RWPE1 (cell line): ENCODE measurements at places on chromosomes 1 and 21.

GRCh38 chr1:24201941-24202440, 14.9 kb upstream of the IFNLR1 start:
- peak; percentile 74 for DNase-seq

DNA sequence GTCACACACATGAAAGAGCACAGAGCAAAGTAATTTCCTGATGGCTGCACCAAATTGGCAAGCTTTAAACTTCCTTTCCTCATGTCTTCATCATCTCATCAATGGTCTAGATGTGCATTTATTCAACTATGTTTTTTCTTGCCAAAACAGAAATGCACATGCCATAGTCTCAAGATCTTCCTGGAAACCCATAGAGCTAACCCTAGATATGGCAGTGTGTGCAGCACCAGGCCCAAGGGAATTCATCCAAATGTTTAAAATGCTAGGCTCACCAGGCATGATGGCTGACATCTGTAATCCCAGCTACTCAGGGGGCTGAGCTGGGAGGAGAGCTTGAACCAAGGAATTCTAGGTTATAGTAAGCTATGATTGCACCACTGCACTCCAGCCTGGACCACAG, 31.2 kb upstream of the PALMD start:
- DNase-seq, result no peak

DNA sequence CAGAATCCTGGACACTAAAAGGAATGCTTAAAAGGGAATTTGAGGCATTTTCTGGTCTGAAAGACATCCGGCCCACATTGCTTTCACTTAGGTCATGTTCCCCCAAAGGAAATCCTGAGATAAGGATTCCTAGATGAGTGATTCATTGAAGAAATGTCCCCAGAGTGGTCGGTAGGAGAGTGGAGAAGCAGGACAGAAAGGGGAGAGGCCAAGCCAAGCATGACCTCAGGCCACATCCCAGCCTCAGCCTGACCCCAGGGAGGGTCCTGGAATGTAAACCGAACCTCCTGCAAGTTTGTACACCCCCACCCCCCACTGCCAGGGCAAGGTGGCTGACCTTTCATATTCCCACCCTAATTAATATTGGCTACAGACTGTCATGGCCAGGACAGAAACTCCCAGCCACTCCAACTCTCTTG, 16.6 kb downstream of the HIVEP3 start:
- peak; percentile 46 for DNase-seq

DNA sequence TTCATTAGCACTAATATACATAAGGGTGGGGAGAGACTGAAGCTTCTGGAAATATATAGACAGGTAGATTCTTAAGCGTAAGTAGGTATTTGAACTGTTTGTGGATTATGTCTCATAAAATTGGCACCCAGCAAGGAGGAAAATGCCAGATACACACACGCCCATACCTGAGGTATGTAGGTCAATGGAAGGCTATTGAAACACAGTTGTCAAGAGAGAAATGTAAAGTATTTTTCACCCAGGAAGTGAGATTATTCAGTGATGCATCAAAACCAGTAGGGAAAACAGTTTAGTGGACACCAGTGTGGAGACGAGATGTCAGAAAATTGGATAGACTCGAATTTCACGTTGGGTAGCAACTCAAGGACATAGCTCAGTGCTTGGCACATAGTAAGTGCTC, 4.7 kb upstream of the RSPH1 start:
- DNase-seq, result no peak

DNA sequence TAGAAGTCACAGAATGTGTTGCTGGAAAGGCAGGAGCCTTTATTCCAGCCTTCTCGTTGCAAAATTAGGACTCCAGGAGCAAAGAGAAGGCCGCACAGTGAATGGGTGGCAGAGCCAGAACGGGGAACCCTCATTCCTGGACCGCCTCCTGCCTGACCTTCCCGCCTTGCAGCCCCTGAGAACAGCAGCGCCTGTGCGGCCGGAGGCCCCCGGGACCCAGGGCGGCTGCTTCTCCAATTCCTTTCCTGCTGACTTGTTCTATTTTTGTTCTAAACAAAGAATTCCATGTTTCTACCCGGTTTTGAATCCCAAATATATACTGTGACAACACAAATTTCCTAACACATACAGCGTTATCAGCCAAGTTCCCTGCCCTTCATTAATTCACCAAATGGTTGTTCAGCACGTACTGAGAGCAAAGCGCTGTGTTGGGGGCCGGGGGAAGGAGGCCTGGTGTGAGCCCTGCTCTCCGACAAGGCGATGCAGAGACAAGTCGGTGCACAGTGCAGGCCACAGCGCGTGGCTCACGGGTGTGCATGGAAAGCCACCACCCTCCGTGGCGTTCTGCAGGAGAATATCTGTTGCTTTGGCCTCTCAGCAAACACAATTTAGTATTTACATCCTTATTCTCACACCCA, 31.9 kb upstream of the COL6A2 start:
- no peak for DNase-seq

GRCh38 chr1:115656461-115657077, 14.8 kb downstream of the VANGL1 start:
- DNase-seq, result no peak

DNA sequence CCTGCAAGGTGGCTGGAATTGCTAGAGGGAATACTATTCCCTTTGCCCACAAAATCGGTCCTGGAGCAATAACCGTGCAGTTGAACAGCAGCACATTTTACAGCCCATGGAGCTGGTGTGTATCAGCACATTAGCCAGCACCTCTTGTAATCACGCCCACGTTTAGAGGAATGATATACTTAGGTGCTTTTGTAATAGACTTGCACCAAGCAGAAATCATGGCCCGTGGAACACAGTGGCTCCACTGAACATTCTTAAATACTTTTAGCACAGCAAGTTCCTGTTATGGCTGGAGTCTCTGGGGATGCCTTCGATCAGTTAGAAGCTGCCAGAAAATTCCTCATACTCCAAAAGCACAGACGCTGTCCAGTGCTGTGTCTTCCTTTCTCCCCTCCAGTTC, 218.1 kb upstream of the FAM78B start:
- DNase-seq, result no peak

- no peak for DNase-seq
Observed at GRCh38 chr1:200967693-200968468, 55.6 kb downstream of the KIF21B start.

GRCh38 chr1:96649301-96649700, 72.3 kb upstream of the PTBP2 start:
- DNase-seq, result no peak

- peak; percentile 73 for DNase-seq
Observed at GRCh38 chr1:51644533-51645197, 27.8 kb downstream of the OSBPL9 start.

GRCh38 chr1:231883382-231883781, 256.8 kb downstream of the DISC1 start:
- no peak for DNase-seq

DNA sequence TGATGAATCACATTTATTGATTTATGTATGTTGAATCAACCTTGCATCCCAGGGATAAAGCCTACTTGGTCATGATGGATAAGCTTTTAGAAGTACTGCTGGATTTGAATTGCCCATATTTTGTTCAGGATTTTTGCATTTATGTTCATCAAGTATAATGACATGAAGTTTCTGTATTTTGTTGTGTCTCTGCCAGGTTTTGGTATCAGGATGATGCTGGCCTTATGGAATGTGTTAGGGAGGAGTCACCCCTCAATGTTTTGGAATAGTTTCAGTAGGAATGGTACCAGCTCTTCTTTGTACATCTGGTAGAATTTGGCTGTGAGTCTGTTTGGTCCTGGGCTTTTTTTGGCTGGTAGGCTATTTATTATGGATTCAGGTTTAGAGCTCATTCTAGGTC, 1643.1 kb upstream of the B3GALT2 start:
- DNase-seq, result no peak

DNA sequence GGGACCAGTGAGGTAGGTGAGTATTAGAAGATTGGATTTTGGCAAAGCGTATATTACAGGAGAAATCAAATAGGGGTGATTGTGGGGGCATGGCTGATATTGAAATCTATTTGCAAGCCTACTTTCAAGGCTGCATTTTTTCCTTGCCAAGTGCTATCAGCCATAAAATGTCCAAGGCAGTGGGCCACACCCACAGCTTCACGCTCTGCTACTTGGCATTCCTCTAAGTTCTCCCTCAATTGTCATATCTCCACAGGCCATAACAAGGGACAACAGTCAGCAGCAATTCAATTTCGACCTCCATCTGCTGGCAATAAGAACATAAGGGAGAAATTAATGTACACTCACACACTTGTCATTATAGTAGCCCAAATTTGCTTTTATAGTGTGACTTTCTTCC, 667.1 kb upstream of the PKN2 start:
- DNase-seq, result no peak

DNA sequence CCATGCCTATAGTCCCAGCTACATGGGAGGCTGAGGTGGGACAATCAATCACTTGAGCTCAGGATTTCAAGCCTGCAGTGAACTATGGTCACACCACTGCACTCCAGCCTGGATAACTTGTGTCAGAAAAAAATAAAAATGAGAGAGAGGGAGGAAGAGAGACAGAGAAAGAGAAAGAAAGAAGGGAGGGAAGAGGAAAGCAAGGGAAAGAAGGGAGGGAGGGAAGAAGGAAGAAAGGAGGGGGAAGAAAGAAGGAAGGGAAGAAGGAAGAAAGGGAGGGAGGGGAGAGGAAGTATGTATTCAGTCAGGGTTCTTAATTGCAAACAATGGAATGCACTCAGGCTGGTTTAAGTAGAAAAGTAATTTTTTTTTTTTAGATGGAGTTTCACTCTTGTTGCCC, 7.9 kb upstream of the HENMT1 start:
- DNase-seq, result no peak

DNA sequence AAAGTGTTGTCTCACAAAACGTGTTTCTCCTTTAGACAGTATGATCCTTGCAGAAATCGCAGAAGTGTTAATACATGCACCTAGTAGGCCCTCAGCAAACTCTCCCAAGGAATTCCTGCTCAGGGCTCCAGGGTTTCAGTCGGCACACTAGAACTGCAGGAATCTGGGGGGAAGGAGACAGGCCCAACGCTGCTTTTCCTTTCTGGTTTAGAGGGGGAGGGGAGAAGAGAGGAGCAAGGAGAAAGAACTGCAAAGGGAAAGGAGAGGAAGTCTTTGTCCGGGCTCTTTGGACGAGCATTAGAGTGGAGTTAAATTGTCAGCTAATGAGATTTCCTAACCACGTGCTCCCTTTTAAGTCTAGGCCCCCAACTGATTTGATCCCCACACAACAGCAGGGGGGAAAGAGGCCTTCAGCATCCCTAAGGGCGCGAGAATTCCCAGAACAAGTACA, 103.7 kb upstream of the SOD1 start:
- no peak for DNase-seq

DNA sequence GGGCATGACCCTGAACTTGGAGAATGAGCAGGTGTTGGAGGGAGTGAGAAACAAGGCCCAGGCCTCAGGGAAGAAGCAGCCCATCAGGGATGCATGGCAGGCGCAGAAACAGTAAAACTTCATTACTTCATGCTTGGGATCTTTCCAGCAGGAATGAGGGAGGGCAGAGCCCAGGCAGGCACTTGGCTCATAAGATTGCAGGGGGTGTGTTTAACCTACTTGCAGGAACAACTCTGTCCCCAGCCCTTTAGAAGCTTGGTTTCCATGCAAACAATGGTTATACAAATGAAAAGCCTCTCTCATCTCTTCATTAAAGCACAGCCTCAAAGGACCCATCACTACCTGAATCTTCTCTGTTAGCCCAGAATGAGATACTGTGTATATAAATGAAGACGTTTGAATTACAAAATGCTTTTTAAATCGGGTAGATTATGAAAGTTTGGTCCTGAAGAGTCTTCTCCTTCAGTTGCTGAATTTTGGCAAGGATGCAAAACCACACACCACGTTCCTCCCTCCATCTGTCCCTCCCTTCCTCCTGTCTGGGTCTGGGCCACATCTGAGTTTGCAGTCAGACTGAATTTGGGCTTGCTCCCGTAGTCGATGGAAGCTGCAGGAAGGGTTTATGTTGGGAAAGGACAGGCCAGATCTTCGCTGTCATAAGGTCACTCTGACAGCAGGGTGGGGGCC, 154.4 kb upstream of the KLHDC7A start:
- no peak for DNase-seq

DNA sequence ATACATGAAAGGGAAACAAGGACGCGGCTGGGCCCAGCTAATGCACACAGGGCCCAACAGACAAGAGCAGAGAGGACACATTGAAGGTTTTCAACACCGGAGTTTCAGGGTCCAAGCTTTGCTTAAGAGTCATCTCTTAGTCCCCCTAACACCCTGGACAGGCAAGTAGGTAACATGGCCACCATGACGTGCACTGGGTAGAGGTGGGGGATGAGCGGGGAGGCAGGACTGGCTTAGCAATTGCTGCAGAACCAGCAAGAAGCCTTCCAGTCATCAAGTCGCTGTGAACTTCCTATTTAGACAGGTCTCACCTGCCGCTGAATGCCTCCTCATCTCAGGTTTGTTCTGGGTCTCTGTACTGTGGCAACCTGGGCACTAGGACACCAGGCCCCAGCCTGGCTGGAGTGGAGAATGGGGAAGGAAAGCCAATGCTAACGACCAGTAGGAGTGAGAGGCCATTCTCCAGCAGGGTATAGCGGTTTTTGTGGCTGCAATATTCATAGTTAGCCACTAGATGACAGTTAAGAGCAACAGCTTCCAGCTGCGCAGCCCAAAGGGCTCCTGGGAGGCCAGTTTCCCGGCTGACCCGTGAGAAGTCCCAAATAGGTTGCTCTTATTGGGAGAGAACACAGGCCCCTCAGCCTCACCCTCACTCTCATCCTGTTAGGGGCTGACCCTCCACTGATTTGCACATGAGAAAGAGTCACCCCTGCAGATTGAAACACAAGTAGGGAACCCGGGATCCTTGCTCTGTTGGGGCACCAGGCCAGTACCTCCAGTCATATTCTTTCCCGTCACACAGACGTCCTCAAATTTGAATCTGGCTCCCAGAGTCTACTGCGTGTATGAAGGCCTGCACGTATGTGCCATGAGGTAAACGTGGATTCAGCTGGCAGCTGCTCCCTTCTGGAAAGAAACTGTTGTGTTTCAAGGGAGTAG, 6.0 kb upstream of the PIGC start:
- DNase-seq, result no peak

DNA sequence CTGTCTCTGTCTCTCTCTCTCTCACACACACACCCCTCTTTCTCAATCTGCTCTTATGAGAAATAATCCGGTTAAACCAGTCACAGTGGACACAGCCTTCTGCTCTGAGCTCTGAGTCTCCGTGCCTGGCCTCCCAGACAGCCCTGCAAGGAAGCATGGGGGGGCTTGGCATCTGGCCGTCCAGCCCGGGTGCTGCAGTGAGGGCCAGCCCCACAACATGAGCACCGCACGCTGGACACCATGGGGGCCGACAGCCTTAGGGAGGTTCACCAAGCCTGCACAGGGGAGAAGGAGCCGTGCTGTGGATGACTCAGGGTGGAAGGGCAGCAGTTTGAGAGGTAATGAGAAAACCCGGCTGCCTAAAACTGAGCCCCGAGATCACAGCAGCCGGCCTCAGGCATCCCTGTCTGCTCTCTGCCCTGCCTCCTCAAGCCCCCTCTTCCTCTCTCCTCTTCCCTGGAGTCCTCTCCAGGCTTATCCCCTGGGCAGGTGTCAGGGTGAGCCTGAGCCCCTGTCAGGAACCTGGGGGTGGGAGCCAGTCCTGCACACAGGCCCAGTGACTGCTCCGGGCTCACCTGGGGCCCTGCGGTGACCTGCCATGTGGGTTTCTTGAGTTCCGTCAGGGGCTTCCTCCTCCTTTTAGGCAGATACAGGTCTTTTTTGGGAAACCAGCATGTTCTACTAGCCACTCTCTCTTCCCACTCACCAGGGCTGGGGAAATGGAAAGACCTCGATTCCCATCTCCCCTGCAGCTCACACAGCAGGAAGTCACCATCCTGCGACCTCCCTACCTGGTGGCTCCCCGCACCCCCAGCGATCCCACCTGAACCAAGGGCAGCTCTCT, 92.8 kb downstream of the ITPKB start:
- peak; percentile 54 for DNase-seq

- DNase-seq, result peak; percentile 33
Observed at GRCh38 chr1:198157847-198158725, 1.3 kb downstream of the NEK7 start.
